Aorta (tissue), 5 donors: ENCODE measurements at places on chromosomes 11 and 22. TPM values are rescaled to one million over a fixed set of nuclear protein-coding genes. Genes with fewer than 3 reads are reported as not detected.
A peak's percentile ranks its signal among the peaks of the same experiment; 100 is the strongest.

GRCh38 chr11:6285019-6285418, 25.4 kb downstream of the CCKBR start:
- no peak for DNase-seq

DNA sequence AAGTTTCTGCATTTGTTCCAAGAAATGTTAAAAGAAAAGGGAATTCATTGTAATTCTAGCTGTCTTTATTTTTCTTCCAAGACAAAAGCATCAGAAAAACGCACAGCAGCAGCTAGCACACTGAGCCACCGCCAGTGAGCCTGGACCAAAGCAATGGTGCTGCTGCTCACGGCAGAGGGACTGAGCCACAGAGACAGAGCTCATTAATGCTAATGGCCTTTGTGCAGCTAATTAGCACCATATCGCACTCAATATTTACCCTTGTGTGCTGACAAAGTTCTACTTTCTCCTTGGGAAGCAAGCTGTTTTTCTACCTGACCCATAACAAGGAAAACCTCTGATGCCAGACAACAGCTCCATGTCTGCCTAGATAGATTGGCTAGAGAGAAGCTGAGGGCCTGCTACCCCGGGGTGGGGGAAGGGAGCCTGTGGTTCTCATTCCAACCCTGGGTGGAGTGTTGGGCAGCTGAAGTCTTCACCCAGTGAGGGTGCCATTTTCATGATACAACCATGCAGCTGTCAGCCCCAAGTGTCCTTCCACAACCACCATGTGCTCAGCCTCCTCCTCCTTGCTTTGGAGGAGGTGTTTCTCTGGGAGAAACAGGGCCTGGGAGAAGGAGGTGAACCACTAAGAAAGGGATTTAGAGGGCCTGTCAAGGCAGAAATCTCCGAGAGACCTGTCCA, 131.1 kb upstream of the NCAM1 start:
- DNase-seq, result no peak

GRCh38 chr11:12853652-12854296, 155.3 kb upstream of the RASSF10 start:
- no peak for DNase-seq

DNA sequence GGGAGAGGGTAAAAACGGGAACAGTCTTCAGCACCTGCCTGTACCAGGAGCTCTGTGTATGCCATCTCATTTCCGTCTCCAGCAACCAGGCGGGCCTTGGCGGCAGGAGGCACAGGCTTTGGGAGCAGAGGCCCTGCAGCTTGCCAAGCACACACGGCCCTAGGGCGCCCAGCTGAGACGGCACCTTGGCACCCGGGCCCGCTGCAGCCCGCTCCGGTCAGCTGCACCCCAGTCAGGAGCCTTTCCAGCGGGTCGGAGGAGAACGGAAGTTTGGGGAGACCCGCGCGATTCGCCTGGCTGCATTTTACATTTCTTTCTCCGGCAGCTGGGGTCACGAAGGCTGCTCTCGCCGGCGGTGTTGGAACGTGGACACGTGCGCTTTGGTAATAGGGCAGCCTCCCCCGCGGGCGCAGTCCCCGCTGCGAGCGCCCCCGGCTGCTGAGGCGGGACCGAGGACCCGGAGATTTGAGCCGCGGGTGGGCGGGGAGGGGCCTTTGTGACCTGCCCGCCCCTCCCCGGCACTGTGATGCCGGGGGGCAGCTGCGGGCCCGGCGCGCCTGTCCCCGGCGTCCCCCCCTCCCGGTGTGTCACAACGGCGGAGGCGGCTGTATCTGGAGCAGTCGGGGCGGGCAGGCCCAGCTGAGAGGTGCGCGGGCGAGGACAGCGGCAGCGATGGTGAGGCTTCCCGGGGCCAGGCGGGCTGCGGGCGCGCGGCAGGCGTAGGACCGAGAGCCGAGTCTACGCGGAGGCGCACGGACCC, at the start of gene TUBA8:
TUBA8 (plus strand) TSS at position 616 of the 760 bp plus-strand sequence; CDS start at position 673, 57 bp downstream.
- no peak for DNase-seq

GRCh38 chr11:130022799-130023198, 20.2 kb upstream of the PRDM10 start:
- no peak for DNase-seq

GRCh38 chr22:46641811-46642266, 21.7 kb downstream of the GRAMD4 start:
- no peak for DNase-seq

GRCh38 chr11:59810911-59811259, 307 bp upstream of the MRPL16 start:
- no peak for DNase-seq

DNA sequence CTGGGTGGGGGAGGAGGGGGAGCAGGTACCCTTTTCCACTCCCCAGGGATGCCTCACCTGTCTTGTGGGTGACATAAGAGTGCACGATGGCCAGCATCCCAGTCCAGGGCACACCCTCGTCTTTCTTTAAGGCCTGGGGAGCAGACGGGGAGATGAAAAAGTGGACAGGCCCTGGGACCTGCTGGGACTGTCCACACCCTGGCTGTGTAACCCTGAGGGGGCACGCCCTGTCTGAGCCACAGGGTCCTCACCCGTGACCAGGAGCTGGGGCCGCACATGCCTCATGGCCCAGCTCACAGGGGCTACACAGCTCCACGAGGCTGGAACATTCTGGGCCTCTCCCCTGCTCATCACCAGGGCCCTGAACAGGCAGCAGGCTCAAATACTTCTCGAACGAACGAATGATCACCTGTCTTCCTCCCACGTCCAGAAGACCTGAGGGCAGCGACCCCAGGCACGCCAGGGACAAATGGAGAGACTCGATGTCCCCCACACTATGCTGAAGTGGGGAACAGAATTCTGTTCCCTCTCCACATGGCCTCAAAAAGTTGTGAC, 123.9 kb downstream of the PHF21B start:
- no peak for DNase-seq

DNA sequence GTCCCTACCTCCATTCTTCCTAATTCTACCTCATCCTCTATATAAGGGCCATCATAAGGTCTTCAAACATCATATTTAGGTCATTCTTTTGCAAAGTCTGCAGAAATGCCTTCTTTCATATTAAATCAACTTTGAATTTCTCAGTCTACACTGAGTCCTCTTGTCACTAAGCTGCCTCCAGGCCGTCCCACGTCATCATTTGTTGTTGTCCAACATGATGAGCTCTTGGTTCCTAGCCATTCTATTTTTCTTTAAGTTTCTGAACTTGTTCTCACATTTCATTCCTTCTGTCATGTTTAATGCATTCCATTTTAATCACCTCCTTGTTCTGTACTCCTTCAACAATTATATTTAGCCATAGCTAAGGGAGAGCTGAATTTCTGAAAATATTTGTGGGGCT, 59.2 kb upstream of the PGR start:
- no peak for DNase-seq

DNA sequence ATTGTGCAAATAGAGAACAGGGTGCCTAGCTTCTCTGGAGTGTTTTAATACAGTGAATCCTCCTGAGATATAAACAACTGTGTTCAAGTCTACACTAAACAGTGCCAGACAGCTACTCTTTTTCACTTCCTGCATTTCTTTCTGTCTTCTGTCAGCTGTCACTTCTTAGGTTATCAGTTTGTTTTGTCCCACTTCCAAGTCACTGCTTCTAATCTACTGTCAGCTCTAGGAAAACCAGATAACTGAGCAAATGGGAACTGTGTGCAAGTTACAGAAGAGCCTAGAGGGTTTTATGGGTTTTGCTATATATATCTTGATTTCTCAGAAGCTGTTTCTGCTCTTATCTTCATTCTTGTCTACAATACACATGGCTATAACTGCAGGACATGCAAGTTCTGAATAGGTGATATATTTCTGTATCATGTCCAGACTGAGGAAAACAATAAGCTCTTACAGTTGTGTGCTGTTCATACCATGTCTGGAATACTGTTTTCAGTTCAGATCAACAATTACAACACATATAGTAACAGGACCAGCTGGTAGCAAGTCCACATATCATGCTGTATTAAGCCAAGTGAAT, 5.8 kb downstream of the PITPNB start:
- no peak for DNase-seq

DNA sequence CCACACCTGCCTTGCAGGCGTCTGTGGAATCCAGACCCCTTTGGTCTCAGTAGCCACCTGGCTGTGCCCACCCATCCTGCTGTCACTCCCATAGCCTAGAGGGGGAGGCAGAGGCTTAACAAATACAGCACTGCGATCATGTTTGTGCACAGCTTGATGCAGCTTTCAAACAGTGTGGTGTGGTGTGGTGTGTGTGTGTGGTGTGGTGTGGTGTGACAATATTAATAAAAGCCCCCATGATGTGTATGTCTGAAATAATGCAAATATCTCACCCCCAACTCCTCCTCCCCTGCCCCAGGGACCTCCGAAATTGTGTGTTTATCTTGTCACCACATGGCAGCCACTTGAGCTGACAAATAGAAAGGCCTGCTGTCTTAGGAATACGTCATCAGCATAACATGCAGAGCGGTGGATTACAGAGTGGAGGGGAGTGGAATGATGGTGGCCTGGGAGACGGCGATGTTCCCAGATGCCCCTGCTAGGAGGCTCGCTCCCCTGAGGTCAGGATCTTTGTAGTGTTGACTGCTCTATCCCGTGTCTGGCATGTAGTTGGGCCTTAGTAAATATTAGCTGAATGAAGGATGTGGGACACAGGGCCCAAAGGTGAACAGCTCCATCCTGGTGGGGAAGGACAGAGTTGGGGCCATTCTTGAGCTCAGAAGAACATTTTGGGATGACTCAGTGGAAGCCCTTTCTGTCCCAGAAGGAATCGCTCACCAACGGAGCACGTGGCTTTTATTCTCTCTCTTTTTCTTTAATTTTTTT, 2.8 kb downstream of the PDXP start:
- no peak for DNase-seq

GRCh38 chr11:131910523-131911387, 540.3 kb downstream of the NTM start:
- peak; percentile 77 for DNase-seq

- no peak for DNase-seq
These were observed 9.5 kb downstream of the GTPBP1 start for GRCh38 chr22:38715176-38715764.

DNA sequence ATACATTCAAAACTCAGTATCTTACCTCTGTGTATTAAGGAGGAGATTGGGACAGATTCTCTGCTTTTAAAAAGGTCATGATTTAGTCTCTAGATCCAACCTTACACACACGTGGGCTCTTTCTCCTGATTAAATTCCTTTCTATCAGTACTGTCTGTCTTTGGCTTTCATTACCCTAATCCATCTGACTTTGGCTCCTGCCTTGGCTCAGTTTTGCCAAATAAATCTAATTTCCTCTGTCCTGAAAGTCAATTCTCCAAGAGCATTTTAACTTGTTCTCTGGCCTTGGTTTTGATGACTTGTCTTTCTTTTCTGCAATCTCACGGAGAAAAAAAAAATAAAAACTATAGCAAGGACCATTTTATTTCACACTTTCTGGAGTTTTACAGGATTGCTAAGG, 176.6 kb upstream of the PDGFD start:
- DNase-seq, result no peak

DNA sequence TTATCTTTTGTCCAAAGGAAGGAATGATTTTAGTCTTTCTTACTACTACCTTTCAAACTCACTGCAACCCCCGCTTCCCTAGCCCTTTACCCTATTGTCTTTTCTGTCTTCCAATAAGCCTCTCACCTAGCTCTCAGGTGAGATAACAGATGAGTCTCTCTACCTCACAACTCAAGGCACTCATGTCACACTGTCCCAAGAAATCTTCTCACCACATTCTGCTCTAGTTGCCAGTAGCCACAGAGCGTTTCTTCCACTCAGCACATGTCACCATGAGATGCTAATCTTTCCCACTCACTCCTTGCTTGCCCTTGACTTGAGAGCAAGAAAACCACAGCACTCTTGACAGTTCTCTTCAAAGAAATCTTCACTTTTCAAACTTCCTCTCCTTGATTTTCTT, 32.7 kb upstream of the TMEM41B start:
- peak; percentile 10 for DNase-seq

PRR33 gene
- not detected for total RNA-seq

NRIP3 gene
- total RNA-seq, result 1.9 TPM

ZNF202 gene
- total RNA-seq, result 8.7 TPM

C11orf86 gene
- total RNA-seq, result not detected

KDM4D gene
- 0.45 TPM for total RNA-seq

TSSK2 gene
- total RNA-seq, result not detected
